Hypothalamus (tissue), 51 donors: ENCODE measurements at places on chromosomes 5 and 9.

GRCh38 chr9:92275541-92275940, 18.0 kb downstream of the IARS1 start:
- DNase-seq = no peak

DNA sequence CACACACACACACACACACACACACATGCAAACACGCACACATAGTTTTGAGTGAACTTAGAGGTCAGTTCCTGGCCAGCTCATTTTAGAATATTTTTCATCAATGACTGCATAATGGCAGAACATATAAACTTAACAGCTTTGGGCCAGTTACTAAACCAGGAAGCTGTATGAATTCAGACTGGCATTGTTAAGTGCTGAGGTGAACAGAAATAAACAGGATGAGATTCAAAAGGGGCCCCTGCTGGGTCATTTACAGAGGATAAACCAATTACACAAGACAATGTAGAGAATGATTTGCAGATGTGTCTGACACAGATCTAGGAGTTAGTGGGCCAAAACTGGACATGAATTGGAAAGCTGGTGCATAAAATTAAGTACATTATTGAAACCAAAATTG, 44.6 kb downstream of the MARCHF11 start:
- no peak for DNase-seq

- DNase-seq = peak; percentile 30
These were observed 47.2 kb upstream of the DAB2IP start for GRCh38 chr9:121604242-121604641.

DNA sequence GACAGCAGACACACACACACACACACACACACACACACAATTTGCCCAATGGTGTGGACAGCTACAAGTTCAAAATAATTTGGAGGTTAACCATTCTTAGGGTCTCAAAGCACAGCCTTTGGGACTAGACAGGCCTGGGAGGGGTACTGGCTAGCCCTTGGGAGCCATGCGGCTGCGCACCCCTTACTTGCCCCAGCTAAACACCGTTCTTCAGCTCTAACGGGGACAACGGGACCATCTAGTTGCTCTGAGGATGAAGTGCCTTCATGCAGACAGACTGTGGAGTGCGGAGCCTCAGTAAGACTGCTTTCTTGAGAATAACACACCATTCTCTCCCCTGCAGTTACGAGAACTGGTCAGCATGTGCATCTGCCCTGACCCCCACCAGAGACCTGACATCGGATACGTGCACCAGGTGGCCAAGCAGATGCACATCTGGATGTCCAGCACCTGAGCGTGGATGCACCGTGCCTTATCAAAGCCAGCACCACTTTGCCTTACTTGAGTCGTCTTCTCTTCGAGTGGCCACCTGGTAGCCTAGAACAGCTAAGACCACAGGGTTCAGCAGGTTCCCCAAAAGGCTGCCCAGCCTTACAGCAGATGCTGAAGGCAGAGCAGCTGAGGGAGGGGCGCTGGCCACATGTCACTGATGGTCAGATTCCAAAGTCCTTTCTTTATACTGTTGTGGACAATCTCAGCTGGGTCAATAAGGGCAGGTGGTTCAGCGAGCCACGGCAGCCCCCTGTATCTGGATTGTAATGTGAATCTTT, 64.6 kb downstream of the PSMB7 start:
- no peak for DNase-seq

GRCh38 chr9:113957821-113958341, 81.8 kb downstream of the ZNF618 start:
- DNase-seq = no peak

DNA sequence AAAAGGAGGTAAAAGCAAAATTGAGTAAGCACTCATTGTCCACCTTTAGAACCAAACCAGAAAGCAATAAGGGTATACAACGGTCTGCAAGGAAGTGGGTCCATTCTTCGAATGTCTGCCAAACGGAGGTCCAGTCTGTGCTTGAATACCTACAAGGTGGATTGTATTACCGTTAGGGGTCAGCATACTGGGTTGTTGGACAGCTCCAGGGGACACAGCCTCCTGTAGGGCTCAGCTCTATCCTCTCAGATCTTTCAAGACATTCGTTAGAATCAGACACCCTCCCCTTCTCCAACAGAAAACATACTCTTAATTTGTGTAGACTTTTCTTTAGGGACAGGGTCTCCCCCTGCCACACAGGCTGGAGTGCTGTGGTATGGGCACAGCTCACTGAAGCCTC, 5.5 kb downstream of the ASTN2 start:
- DNase-seq = no peak

DNA sequence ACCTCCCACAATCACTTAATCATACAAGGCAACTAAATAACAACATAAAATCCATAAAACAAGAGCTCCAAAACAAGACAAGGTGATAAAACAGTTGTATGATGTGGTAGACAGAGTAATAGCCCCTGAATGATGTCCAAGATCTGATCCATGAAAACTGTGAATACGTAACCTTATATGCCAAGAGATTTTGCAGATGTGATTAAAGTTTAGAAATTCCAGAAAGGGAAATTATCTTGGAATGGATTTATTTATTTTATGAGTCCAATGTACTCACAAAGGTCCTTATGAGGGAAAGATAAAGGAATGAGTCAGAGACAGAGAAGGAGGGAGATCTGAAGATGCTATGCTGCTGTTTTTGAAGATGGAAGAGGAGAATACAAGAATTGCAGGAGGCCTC, 1775.7 kb upstream of the C9orf72 start:
- DNase-seq = no peak

DNA sequence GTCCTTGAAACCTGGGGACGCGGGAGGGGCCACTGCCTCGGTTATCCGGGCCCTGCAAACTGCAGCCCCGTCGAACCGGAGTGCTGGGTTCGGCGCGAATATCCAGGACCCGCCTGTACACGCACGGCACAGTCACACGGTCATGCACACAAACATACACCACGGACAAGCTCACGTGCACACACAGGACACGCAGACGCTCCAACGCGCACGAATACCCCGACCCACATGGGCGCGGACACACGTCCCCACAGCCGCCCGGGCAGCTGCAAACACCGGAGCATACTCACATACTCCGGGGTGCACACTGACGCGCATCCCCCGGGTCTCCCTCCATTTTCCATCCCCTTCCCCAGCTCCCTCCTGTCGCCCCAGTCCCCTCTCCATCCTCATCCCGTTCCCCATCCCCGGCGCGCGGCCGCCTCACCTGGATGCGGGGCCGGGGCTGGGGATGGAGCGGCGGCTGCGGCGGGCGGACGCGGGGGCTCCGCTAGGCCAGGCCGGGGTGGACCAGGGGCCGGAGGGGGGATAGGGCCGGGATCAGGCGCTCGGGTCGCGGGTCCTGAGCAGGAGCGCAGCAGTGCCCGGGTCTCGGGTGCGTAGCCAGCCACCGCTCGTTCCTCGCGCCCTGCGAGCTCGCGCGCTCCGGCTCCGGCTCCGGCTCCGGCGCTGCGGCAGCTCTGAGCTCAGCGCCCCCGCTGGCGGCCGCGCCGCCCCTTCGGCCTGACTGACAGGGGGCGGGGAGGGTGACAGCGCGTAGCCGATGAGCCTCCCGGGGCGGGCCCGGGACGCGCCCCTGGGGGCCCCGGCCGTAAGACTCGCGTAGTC, at the start of the genes EIF4E1B and SNCB:
EIF4E1B (plus strand) TSS at position 823 of the 828 bp plus-strand sequence. CDS start 12,113 bp downstream, outside the sequence.
SNCB (minus strand) TSS at position 682 of the 828 bp plus-strand sequence. CDS start 880 bp downstream, outside the sequence.
- peak; percentile 16 for DNase-seq

- no peak for DNase-seq
These were observed 122.9 kb upstream of the DAB2 start for GRCh38 chr5:39547553-39548154.

DNA sequence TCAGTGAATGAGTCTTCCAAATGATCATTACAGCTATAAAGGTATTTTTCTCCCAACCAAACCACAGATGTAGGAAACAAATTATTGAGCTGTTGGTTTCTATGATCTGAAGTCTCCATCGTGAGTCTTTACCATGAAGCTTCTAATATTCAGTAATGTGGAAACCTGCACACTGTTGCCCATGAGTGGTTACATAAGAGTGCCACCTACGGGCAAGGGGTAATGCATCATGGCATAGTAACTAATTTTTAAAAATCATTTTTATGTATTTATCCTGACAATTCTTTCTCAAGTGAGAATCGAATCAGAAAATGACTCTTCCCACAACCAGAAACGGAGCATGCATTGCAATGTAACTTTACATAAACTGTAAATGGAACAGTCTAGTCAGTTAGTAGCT, 282.5 kb upstream of the SMARCA2 start:
- DNase-seq = no peak

- no peak for DNase-seq
These were observed 119.8 kb downstream of the SIL1 start for GRCh38 chr5:139078345-139078744.
